ENCODE measurements at places on chromosomes 1 and 21. TPM values are rescaled to one million over a fixed set of nuclear protein-coding genes. Genes with fewer than 3 reads are reported as not detected.

DNA sequence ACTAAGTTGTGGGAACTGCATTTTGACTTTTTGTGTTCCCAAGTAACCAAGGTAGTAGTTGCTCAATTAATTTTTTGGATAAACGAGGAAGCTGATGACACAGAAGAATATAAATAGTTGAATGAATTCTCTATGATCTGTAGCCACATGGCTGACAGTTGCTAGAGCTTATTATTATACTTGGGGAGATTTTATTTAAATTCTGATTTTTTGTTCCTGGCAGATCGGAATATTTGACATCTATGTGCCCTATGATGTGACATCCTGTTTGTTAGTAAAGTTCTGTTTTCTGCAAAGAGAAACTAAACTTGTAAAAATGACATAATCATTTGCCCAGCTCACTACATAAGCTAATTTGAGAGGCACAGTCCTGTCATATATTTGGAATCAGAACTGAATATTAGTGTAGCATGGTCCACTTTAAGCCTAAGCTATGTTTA lies 9.7 kb upstream of the LYST start:
- no peak for DNase-seq

GRCh38 chr21:37742115-37742514 lies 174.1 kb downstream of the KCNJ6 start:
- DNase-seq, result no peak

DNA sequence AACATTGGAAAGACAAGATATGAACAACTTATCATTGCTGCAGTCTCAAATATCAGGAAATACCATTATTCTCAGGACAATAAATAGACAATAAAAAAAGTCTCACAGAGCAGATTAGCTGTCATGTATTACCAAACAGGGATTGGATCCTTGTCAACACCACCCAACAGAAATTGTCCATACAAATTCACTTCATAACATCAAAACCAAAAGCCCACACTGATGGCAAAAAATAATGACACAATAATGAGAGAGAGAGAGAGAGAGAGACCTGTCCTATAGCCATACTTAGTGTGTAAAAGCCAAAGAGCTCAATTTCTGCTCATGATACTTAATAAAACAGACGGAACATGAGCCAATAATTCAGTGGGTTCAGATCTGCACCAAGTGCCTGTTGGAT lies 96.5 kb downstream of the PPIAL4G start:
- no peak for DNase-seq

- DNase-seq, result no peak
Measured at GRCh38 chr21:25885405-25885804, 150.6 kb downstream of the GABPA start.

DNA sequence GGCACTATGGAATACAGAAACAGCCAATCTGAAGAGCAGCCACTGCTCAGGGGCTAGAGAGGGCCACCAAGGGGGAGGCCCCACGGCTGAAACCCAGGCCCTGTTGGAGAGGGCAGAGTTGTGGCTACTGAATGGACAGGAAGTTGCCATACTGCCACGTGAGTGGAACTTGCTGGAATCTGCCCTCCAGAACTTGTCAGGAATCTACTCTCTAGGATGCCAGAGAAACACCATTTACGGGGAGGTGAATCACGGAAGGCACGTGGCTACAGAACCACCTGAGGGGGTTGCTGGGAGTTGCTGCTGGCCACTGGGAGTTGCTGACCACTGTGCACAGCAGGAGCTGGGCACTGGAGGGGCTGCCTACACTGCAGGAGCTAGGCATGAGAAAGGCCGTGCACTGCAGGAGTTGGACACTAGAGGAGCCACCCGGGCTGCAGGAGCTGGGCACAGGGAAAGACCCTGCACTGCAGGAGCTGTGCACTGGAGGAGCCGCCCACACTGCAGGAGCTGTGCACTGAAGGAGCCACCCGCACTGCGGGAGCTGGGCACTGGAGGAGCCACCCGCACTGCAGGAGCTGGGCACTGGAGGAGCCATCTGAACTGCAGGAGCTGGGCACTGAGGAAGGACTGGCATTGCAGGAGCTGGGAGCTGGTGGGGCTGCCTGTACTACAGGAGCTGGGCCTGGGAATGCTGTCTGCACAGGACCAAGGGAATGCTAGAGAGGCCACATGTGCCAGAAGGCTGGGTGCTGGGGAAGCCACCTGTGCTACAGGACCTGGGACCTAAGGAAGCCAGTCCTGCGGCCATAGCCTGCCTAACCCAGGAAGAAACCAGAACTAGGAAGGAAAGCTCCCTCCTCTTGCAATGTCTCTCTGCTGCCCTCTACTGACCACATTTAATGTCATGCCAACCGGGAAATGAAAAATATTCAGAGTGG lies 343.4 kb downstream of the MATN1 start:
- DNase-seq, result peak; percentile 59

Gene OR10J1
- total RNA-seq, result not detected

Gene MYCL
- total RNA-seq, result 5.3 TPM

Gene MAP3K7CL
- 5.3 TPM for total RNA-seq
